ENCODE measurements at places on chromosomes 2 and 18. TPM values are rescaled to one million over a fixed set of nuclear protein-coding genes. Genes with fewer than 3 reads are reported as not detected.

The MBOAT2 gene
- 5.9 TPM for total RNA-seq

The TCF23 gene
- not detected for total RNA-seq

The CRYGC gene
- not detected for total RNA-seq

The TUBA4B gene
- not detected for total RNA-seq

The SIX2 gene
- not detected for total RNA-seq

The RND3 gene
- 61.4 TPM for total RNA-seq

The YPEL5 gene
- 35.0 TPM for total RNA-seq

The GTF3C2 gene
- total RNA-seq: 61.9 TPM

The CD207 gene
- total RNA-seq: 0.11 TPM

The AFF3 gene
- total RNA-seq: 2.0 TPM

The ALPG gene
- not detected for total RNA-seq

The NT5C1B gene
- total RNA-seq: not detected

The LAPTM4A gene
- total RNA-seq: 24.6 TPM

The SH2D6 gene
- 0.24 TPM for total RNA-seq

The GPR45 gene
- not detected for total RNA-seq

The HMSD gene
- not detected for total RNA-seq

The EVX2 gene
- 0.05 TPM for total RNA-seq

The LRRC30 gene
- total RNA-seq: not detected

The CABYR gene
- total RNA-seq: 4.1 TPM

The LYG1 gene
- total RNA-seq: 0.45 TPM

The CFC1 gene
- total RNA-seq: not detected

The DCDC2C gene
- not detected for total RNA-seq

The CRYBA2 gene
- total RNA-seq: not detected

The STAT4 gene
- total RNA-seq: 0.11 TPM

The RHBDD1 gene
- 9.5 TPM for total RNA-seq
